ENCODE measurements at places on chromosomes 2 and 18.

- DNase-seq: peak; percentile 96
Observed at GRCh38 chr2:144332356-144333142, 187.4 kb downstream of the ZEB2 start.

- DNase-seq: peak; percentile 54
Observed at GRCh38 chr18:74652392-74652988, 54.8 kb downstream of the ZNF407 start.

GRCh38 chr2:172944022-172944793, 131.4 kb upstream of the MAP3K20 start:
- no peak for DNase-seq

- DNase-seq: no peak
Observed at GRCh38 chr2:18804536-18804935, 215.2 kb upstream of the NT5C1B start.

GRCh38 chr2:60544954-60545560, 8.4 kb downstream of the BCL11A start:
- DNase-seq: no peak

- no peak for DNase-seq
Observed at GRCh38 chr2:25480561-25480960, 138.8 kb upstream of the DNMT3A start.

- DNase-seq: peak; percentile 28
Observed at GRCh38 chr2:226742347-226742746, 57.3 kb downstream of the IRS1 start.

DNA sequence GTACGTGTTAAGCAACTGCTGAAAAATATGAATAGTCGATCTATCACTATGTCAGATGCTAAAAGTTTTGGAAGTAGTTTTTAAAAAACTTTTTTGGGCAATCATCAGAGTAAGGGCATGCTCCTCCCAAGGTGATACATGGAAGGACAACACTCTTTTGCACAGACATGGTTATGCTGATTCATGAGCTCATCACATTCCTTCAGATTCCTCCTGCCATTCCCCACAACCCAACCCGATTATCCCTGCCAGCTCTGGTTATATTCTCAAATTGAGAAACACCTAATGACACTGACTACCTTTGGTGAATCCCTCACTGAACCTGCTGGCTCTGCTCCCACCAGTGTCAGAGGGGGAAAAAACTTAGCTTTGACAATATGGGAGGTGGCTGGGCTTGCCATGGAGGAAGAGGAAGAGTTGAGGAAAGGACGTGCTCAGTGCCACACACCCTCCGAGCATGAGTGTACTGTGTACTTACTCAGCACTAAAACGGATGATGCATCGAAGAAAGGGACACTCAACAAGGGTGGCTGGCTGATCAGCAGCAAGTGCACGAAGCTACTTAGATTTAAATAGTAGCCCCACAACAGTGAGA, 83.9 kb upstream of the RNU4ATAC start:
- DNase-seq: no peak

- DNase-seq: no peak
Observed at GRCh38 chr2:58120626-58121229, 74.1 kb downstream of the VRK2 start.

DNA sequence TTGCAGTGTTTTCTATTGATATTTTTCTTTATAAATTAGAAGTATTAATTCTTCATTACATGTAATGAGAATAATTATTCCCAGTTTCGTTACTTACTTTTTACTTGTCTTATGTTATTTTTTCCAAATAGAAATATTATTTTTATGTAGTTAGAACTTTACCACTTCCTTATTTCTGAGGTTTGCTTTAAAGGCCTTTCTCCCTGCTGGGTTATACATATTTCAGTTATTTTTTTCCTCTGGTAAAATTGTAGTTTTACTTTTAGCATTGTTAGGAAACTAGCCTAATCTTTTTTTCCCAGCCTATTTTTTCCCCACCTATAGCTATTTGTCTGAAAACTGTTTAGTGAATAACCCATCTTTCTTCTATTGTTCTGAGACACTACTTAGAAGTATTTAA, 17.1 kb downstream of the RNF144A start:
- DNase-seq: no peak

GRCh38 chr2:42569116-42569711, 782 bp downstream of the MTA3 start:
- peak; percentile 55 for DNase-seq

GRCh38 chr18:56307354-56308170, 330.8 kb downstream of the TXNL1 start:
- DNase-seq: no peak

DNA sequence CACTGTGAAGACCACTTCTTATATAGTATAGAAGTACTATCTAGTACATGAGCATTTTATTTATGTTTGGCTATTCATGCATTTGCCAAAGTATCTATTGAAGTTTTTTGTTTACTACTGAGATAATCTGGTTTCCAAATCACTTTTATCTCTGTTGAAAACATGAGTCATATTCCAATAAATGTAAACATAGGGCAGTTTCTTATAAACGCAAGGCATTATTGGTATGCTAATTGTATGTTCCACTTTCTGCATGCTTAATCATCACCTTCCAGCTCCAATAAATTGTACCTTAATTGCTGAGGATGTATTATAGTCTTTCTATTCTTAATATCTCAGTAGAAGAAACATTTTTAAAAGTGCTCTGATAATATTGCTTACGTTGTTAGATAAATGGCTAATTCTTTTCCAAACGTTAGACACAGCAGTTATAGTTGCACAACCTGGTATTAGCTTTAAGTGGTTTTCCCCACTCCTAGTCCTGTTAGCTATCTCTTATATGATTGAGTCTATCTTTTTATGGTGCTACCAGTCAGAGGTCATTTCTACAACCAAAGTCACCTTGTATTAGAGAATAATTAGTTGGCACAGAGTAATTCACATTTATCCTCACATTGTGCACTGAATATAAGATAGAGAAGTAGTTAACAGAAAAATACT, 17.2 kb downstream of the ITGA4 start:
- DNase-seq: no peak

GRCh38 chr2:232382331-232383225, 4.0 kb downstream of the ALPP start:
- DNase-seq: no peak

- DNase-seq: no peak
Observed at GRCh38 chr2:16784652-16785051, 119.0 kb upstream of the CYRIA start.

DNA sequence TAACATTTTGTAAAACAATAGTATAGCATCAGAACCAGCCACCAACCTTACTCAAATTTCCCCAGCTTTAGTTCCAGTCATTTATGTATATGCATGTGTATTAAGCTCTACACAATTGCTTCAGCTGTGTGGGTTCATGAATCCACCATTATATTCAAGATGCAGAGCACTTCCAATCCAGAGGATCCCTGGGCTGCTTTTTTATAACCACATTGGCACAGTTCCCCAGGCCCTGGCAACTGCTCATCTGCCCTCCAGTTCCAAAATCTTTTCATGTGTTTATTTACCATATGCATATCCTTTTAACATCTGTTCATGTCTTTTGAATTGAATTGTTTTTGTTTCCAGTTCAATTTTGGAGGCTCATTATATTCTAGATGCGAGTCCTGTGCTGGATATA, 482.9 kb upstream of the HS6ST1 start:
- no peak for DNase-seq

- DNase-seq: peak; percentile 92
Observed at GRCh38 chr2:11669454-11670291, at the start of gene NTSR2. NTSR2 (minus strand) TSS chr2:11670195; CDS start chr2:11670129, 66 bp downstream.

Measured in neural progenitor cell (in vitro differentiated cells).